ENCODE measurements at places on chromosomes 1 and 21.

- no peak for DNase-seq
Observed at GRCh38 chr1:22208268-22208972, 65.5 kb upstream of the WNT4 start.

- DNase-seq, result no peak
Observed at GRCh38 chr1:192830595-192831246, 21.9 kb downstream of the RGS2 start.

- DNase-seq, result no peak
Observed at GRCh38 chr1:234320549-234320948, 52.7 kb upstream of the COA6 start.

- no peak for DNase-seq
Observed at GRCh38 chr1:107623431-107623830, 341.5 kb downstream of the VAV3 start.

DNA sequence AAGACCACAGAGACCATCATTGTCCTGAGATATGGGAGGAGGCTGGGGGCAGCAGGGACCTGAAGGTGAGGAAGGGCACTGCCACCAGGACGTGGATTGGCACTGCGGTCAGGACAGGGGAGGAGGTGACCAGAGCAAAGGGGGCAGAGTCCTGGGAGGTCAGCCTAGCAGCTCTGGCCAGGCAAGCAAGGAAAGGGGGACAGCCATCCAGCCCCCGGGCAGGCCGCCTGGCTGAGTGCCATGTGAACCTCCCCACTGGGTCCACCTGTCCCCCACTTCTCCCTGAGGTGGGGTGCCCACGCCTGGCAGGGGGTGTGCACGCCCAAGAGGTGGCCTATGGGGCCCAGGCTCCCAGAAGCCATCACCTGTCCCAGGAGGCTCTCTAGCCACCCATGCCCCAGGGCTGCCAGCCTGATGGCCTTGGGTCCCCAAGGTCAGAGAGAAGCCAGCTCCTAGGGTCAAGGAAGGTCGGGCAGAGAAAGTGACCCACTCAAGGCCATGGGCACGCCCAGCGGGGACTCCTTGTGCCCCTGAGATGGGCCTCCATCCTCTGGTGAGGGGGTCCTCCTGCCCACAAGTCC lies 17.6 kb upstream of the PTTG1IP start:
- DNase-seq, result no peak

DNA sequence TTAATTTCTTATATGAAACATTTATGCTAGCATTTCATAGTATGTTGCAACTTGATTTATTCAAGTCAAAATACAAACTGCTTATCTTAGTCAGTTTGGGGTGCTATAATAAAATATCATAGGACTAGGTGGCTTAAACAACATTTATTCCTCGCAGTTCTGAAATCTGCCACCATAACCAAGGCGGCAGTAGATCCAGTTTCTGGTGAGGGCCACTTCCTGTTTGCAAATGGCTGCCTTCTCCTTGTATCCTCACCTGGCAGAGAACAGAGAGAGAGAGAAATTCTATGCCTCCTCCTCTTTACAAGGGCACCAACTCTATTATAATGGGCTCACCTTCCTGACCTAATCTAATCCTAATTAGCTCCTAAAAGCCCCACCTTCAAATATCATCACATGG lies 76.1 kb upstream of the RGS2 start:
- DNase-seq, result no peak

DNA sequence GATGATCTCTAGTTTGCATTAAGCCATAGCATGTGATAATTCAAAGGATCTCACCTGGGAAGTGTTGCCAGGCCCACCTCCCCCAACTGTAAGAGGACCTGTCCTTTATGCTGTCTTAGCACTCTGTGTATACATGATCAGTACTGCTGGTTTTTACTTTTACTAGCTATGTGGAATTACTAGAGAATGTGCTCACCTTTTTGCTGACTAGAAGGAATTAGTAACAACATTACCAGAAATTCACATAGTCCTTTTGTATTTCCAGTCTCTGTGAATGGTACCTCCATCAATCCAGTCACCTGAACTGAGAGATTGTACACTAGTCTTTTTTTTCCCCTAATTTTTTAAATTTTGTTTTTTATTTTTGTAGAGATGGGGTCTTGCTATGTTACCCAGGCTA lies 46.6 kb downstream of the EEIG2 start:
- DNase-seq, result no peak

DNA sequence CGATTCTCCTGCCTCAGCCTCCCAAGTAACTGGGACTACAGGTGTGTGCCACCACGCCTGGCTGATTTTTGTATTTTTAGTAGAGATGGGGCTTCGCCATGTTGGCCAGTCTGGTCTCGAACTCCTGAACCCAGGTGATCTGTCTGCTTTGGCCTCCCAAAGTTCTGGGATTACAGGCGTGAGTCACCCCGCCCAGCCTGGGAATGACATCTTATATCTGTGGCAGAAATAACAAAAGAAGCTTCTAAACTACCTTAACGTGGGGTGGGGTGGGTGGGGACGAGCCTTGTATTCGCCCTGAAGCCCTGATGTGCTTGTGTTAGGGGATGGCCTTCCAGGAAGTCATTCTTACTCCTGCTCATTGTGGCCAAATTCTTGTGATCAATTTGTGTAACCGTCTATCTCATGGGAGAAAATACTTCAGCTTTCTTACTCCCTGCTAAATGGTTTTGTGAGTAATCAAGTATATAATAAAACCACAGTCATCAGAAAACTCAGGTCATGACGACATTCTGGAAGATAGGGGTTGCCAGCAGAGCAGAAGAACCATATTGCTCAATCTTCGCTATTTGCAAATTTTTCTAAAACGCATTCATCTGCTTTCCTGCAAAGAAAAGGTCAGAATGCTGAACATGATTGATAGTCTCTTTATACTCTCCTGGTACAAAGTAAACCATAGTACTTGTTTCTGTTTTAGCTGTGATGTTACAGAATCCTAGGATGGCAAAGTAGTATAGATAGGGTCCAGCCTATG lies 63.2 kb downstream of the DIRAS3 start:
- no peak for DNase-seq

DNA sequence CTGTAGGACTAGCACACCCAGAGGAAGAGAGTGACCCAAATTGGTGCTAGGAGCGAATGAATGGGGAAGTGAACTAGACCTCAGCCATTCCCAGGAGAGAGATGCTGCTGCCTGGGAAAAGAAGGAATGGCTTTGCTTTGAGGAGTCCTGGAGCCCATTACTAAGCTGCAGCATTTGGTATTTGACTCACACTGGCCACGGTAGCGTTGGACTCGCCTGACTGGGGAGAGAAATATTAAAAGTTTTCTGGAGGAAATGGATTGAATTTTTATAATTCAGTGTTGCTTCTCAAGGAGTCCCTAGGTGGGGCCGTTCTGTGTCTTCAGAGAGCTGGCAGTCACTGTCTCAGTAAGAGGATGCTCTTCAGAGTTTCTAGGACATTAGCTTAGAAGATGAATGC lies 40.2 kb downstream of the PIK3CD start:
- no peak for DNase-seq

GRCh38 chr1:7221826-7222694 lies 436.8 kb downstream of the CAMTA1 start:
- DNase-seq, result no peak

DNA sequence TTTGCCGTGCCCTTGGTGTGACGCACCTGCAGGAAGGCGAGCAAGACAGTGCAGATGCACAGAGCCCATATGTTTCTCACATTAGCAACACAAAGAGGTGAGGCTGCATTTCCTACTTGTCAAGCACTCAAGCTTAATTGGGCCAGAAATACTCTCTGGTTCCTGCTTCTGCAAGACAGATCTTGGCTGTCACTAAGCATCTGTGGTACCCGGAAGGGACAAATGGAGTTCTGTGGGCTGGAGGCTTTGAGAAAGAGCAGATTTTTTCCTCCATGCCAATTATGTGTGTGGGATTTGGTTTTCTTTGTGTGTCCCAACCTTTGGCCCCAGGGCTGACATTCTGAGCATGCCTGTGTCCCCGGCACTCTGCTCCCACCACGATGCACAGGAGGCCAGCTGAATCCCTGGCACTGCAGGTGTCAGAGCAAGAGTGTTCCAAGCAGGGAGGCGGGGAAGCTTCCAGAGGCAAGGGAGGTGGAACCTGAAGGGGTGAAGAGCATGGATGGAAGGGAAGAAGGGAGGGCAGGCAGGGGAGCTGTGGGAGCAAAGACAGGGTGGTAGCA lies 52.0 kb upstream of the STUM start:
- DNase-seq, result no peak

DNA sequence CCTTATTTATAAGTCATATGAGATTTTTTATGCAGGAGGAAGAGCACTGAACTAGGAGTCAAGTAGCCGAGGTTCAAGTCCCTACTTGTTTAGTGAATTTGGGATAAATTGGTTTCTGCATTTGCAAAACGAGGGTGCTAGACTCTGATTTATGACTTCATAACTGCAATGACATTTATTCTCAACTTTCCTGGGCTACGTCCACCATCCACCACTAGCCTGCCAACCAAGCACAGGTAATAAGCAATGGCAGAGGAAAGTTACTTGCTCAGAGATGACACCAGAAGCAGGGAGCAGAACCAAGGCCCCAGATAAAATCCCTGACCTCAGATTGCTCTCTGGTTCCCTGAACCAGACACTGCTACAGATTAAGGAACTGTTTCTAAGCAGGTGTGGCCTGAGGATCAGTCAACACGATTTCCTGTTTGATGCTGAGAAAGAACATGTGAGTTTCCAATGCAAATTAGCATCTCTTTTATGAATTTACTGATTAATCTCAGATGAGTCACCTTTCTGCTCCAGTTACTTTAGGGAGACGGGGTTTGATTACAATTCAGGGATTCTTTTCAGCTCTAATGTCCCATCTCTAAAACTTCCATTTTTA lies 52.7 kb downstream of the PLPP3 start:
- DNase-seq, result no peak
